ENCODE measurements at places on chromosomes 1 and 21. TPM values are rescaled to one million over a fixed set of nuclear protein-coding genes. Genes with fewer than 3 reads are reported as not detected.

GRCh38 chr1:37725851-37726613 is 33.7 kb downstream of the CDCA8 start:
- H3K27me3 ChIP-seq: no peaks in the 10 kb centered on the region
- no peak overlapping the region for H3K27ac ChIP-seq
- H3K4me3 ChIP-seq: no peak overlapping the region
- no peak for DNase-seq
- H3K36me3 ChIP-seq: no peaks in the 10 kb centered on the region

GRCh38 chr1:239368436-239369109 is 17.8 kb upstream of the CHRM3 start:
- H3K4me3 ChIP-seq: no peak overlapping the region
- no peak for DNase-seq
- no peaks in the 10 kb centered on the region for H3K36me3 ChIP-seq
- no peaks in the 10 kb centered on the region for H3K4me1 ChIP-seq
- H3K27me3 ChIP-seq: no peaks in the 10 kb centered on the region

PLCH2 gene
- total RNA-seq: not detected

GBP7 gene
- not detected for total RNA-seq

PRKAA2 gene
- 1.4 TPM for total RNA-seq

DNA sequence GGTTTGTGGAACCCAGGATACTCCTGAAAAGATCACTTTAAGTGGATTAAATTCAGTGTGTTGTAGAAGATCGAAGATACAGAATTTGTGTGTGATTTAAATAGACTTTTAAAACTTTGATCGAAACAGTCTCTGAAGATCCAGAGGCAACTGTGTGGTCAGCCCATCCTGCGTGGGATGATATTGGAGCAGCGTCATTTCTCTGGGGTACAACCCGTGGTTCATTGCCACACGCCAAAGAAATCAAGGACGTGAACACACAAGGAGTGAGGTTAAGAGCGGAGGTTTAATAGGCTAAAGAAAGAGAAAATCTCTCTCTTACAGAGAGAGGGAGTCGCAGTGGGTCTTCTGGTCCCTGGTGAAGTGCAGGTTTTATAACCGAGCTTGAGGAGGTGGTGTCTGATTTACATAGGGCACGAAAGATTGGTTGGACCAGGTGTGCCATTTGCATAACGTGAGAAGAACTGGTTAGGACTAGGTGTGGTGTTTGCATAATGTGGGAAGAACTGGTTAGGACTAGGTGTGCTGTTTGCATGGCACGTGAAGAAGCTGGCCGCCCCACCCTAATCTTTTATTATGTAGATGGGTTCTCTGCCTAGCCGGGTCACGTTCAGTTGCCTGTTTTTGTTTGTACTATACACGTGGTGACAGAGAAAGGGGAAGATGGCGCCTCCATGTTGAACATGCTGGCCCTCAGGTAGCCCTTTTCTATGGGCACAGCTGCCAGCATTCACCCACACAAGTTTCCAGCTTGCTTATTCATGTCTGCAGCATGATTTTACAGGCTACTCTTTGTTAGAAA is 82.3 kb downstream of the ADSS2 start:
- H3K4me1 ChIP-seq: no peaks in the 10 kb centered on the region
- DNase-seq: no peak
- no peaks in the 10 kb centered on the region for H3K27me3 ChIP-seq

LCE1F gene
- not detected for total RNA-seq

Data from ascending aorta (tissue), 2 donors.